ENCODE measurements at places on chromosomes 1 and 21.

- peak; percentile 56 for DNase-seq
Observed at GRCh38 chr1:52423771-52424170, 19.4 kb downstream of the PRPF38A start.

- no peak for DNase-seq
Observed at GRCh38 chr1:101474039-101474665, 237.3 kb downstream of the S1PR1 start.

GRCh38 chr21:16125274-16125673 lies 395.5 kb downstream of the USP25 start:
- no peak for DNase-seq

DNA sequence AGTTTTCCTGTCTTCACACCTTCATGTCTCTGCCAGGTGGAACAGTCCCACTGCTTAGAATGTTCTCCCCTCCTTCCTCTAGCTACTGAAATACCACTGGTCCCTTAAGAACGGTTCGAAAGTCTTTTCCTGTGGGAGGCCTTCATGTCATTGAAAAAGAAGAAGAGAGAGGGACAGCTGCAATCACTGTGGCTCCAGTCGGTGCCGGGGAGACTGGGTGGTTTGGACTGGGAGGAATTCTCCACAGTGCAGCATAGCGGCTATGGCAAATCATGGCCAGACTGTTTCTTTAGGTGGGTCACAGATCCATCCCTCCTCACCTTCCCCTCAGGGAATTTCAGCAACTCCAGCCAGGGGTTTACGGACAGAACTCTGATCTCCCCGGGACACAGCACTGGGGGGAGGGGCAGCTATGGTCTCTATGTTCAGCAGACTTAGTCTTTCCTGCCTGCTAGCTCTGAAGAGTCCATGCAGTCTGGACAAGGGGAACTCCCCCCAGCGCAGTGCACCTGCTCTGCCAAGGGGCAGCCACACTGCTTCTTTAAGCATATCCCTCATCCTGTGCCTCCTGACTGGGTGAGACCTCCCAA lies 567.2 kb downstream of the SMYD3 start:
- DNase-seq: no peak

DNA sequence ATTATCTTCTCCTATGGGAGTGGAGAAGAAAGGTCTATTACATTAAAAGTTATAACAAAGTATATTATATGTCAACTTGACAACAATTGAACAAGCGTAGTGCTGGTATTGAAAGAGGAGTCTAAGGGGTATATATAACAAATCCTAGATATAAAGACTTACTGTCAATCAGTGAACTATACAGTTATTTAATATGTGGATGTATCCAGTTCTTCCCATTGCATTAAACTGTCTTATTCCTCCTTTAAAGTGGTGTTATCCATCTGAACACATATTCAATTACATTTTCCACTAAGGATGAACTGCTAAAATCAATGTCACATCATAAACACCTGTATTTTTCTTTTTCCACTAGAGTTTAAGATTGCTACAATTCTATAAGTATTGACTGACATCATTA lies 438.8 kb downstream of the DPYD start:
- no peak for DNase-seq

- DNase-seq: no peak
Observed at GRCh38 chr1:63033211-63033610, 249.3 kb downstream of the ATG4C start.

DNA sequence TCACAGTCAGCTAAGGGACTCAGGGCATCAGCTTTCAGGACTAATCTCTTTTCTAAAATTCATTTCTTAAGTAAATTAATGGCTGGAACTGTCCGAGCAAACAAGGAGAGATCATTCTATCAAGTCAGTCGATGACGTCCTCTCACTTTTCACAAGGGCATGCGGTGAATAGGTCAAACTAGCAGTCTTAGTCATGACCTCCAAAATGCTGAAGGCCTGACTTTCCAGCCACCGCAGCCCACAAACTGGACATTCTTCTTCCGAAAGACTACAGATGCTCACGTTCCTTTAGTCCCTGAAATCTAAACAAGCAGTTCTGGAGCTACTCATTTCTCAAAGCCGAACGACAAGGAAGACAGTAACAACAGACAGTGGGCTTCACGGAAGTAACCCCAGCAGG lies 127.9 kb downstream of the TIAM1 start:
- no peak for DNase-seq

DNA sequence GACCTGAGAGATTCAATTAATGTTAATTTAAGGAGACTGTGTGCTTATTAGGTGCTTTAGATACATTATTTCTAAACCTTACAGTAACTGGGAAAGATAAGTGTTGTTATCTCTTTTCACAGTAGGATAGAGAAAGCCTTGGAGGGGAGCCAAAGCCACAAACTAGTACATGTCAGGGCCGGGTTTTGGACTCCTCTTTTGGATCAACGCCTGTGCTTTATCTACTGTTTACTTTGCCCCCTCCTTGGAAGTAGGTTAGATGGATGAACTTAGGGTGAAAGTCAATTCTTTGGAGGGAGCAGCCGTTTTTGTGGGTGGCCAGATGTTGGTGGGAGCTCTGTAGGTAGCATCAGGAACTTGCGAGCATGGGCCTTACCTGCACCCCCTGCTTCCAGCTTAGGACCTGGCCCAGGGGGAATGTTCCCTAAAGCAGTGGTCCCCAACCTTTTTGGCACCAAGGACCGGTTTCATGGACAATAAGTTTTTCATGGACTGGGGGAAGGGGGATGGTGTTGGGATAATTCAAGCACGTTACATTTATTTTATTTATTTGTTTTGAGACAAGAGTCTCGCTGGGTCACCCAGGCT lies 1.7 kb downstream of the HHAT start:
- DNase-seq: no peak

DNA sequence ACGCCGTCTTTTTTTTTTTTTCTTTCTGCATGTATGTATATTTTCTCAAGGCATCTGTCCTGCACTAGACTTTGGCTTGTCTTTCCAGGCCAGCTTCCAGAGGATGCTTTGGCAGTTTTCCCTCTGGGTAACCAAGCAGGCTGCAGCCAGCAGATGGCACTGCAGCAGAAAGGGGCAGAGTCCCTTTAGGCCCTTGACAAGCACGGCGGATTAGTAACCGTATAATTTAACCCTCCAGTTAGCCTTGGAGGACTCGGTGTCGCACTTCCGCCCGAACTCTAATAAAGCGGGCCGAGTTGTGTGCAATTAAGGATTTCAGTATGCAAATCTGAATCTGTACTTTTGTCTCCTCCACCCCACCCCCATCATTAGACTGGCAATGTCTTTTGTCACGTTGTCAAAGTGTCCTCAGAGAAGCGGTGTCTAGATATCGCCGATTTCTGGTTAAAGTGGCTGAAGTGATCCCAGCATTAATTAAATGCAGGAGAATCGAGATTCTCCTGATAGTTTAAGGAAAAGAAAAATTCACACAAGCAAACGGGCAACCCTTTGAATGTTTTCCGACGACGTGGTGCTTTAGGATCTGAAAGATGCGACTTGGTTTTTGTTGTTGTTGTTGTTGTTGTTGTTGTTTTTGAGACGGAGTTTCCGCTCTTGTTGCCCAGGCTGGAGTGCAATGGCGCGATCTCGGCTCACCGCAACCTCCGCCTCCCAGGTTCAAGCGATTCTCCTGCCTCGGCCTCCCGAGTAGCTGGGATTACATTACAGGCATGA lies 1.1 kb upstream of the TMEM167B start:
- no peak for DNase-seq

- DNase-seq: no peak
Observed at GRCh38 chr1:116254776-116255175, 118.3 kb upstream of the ATP1A1 start.

DNA sequence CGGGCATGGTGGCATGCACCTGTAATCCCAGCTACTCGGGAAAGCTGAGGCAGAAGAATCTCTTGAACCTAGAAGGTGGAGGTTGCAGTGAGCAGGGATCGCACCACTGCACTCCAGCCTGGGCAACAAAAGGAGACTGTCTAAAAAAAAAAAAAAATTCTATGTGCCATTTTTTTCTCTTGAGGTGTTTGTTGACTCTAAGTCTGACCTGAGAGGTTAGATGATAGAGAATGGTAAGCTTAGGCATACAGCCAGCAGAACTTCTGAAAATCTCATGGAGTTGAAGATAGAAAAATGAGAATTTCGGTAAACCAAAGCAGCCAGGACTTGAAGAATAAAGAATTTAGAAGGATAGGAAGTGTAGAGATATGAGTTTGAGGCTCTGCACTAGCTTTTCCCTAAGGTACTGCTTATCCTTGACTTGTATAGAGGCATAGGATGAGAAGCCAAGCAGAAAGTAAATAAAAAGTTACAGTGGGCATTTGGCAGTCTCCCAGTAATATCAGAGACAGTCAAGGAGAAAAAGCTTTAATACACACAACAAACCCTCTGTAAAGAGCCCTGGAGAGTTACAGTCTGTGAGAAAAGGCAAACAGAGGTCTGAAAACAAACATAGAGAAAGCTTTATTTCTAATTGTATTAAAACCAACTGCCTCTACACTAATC lies 24.3 kb downstream of the F13B start:
- DNase-seq: no peak

DNA sequence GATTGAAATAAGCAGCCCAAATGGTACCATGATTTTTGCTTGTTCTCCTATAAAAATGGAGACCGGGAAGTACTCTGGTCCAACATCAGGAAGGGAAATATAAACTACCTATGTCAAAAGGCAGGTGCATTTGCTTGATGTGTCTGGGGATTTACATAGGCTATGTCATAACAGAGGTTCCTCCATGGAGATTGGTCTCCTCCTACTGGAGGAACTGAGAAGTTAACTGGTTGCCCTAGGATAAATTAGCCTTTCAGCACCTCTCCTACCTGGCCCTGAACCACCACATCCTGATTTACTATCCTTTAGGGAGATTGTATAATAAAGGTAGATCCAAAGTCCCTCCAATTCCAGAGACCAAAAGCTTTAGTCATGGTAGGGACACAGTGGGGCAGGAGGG lies 1109.3 kb upstream of the B3GALT2 start:
- DNase-seq: no peak

DNA sequence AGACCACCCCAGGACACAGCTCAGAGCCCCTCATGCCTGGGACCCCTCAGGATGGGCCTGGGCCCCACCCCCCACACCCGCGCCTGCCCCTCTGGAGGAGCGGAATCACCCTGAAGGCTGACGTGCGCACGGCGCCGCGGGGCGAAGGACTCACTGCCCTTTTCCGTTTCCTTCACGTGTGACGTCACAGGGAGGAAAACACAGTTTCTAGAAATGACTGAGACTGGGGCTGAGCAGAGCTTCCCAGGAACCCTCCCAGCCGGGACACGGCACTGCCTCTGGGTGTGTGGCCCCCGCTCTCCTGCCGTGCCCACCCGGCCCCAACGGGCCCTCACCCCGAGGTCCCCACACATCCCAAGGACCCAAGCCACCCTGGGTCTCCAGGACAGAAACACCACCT lies 5.4 kb upstream of the TNFRSF4 start:
- DNase-seq: peak; percentile 53

DNA sequence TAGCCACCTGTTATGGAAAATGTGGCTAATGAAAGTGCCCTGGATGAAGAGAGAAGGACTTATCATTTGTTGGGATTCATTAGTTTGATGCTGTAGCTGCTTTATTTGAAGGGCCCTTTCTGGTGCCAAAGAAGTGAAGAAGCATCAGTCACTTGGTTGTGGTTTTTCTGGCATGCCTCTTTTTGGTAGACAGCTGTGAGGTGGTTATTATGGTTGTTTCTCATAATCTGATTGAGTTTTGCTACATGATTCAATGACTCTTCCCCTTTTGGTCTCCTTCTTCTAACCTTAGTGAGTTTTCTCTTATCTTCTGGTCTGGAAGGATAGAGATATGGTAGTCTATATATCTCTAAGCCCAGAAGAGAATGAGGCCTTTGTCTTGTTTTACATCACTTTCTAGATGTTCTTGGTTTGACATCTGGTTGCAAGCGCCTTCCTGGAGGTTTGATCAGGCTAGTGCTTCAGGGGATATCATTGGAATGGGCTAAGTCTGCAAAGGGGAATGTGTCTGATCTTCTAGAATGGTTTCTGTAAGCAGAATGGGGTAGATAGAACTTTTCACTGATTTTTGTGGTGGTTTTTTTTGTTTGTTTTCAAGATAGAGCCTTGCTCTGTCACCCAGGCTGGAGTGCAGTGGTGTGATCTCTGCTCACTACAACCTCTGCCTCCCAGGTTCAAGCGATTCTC lies 26.0 kb downstream of the ARID1A start:
- DNase-seq: no peak

- DNase-seq: no peak
Observed at GRCh38 chr1:70656361-70656760, 245.3 kb downstream of the CTH start.

DNA sequence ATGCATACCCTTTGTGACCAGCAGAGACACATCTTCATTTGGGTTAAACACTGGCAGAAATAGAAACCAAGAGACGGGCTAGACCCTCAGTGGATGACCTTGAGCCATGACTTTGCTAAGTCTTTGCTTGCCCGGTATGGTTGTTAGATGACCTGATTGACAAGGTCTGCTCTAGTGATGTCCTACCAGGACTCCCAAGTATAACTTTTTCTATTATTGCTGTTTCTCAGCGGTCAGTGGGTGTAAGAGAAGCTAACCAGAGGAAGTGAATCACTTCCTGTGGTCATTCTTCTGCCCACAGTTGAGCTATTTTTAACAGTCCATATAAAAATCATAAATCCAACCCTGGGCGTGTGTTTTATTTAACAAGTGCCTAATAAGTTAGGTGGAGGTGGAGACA lies 126.2 kb upstream of the ETS2 start:
- no peak for DNase-seq

- no peak for DNase-seq
Observed at GRCh38 chr1:84758968-84759491, 68.8 kb upstream of the SSX2IP start.

DNA sequence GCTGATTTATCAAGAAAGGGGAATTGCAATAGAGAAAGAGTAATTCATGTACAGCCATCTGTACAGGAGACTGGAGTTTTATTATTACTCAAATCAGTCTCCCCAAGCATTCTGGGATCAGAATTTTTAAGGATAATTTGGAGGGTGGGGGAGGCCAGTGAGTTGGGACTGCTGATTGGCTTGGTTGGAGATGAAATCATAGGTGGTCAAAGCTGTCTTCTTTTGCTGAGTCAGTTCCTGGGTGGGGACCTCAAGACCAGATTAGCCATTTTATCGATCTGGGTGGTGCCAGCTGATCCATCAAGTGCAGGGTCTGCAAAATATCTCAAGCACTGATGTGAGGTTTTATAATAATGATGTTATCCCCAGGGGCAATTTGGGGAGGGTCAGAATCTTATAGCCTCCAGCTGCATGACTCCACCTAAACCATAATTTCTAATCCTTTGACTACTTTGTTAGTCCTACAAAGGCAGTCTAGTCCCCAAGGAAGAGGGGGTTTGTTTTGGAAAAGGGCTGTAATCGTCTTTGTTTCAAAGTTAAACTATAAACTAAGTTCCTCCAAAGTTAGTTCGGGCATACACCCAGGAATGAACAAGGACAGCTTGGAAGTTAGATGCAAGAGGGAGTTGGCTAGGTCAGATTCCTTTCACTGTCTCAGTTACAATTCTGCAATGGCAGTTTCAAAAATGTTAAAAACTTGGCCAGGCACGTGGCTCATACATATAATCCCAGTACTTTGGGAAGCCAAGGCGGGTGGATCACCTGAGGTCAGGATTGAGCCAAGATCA lies 16.9 kb upstream of the RAB3B start:
- DNase-seq: no peak

- DNase-seq: no peak
Observed at GRCh38 chr1:60596791-60597750, 485.3 kb upstream of the NFIA start.

- no peak for DNase-seq
Observed at GRCh38 chr1:205576011-205576410, 55.8 kb downstream of the ELK4 start.

GRCh38 chr1:246579818-246580217 lies 13.6 kb downstream of the CNST start:
- DNase-seq: no peak
